ENCODE measurements at places on chromosomes 13 and 19.

- H3K36me3 ChIP-seq = no peaks in the 10 kb centered on the region
- H3K4me3 ChIP-seq = no peak overlapping the region
- no peak for DNase-seq
Measured at GRCh38 chr13:53015971-53016370, 12.6 kb upstream of the OLFM4 start.

GRCh38 chr13:50130123-50130946 is 115.1 kb downstream of the KCNRG start:
- peak overlapping the region; percentile 42 for H3K27ac ChIP-seq
- peaks cover 48% of the 10 kb centered on the region for H3K4me1 ChIP-seq
- peak; percentile 48 for DNase-seq
- no peaks in the 10 kb centered on the region for H3K36me3 ChIP-seq
- H3K27me3 ChIP-seq = peaks cover 70% of the 10 kb centered on the region
- H3K4me3 ChIP-seq = peak overlapping the region; percentile 34

- H3K4me1 ChIP-seq = no peaks in the 10 kb centered on the region
- peaks cover 26% of the 10 kb centered on the region for H3K36me3 ChIP-seq
- H3K27ac ChIP-seq = no peak overlapping the region
- H3K4me3 ChIP-seq = no peak overlapping the region
- H3K27me3 ChIP-seq = no peaks in the 10 kb centered on the region
- DNase-seq = no peak
Measured at GRCh38 chr19:40317338-40317737, 30.9 kb downstream of the C19orf47 start.

GRCh38 chr19:50387176-50387867 is 3.2 kb downstream of the POLD1 start:
- no peak overlapping the region for H3K4me3 ChIP-seq
- H3K4me1 ChIP-seq = peaks cover 15% of the 10 kb centered on the region
- no peaks in the 10 kb centered on the region for H3K36me3 ChIP-seq
- H3K27me3 ChIP-seq = no peaks in the 10 kb centered on the region
- H3K27ac ChIP-seq = no peak overlapping the region

DNA sequence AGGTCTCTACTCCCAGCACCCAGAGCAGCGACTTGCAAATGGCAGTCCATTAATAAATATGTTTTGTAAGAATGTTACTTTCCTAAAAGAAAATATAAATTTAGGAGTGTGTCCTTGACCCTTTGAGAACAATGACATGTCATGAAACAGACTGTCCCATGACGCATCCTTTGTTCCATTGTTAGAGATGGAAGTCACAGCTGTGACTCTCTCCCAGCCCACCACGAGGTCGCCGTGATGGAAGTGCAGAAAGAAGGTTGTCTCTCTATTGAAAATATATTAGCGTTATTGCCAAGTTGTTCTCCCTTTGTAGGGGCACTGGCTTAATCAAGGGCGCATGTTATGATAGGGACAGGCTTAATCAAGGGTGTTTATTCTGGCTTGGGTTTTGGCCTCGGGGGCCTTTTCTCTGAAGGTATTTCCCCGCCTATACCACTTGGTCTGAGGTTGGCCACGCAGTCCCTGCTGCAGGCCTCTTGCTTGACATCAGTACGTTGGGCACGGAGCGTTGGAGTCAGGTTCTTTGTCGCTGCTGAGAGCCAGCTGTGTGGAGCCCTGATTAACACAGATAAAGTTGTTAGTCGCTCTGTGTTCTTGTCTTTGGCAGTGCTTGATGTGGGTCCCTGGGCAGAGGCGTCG is 126.7 kb upstream of the ZNF536 start:
- no peaks in the 10 kb centered on the region for H3K4me1 ChIP-seq
- H3K27ac ChIP-seq = no peak overlapping the region
- no peaks in the 10 kb centered on the region for H3K36me3 ChIP-seq

- H3K4me1 ChIP-seq = peaks cover 55% of the 10 kb centered on the region
- no peak overlapping the region for H3K4me3 ChIP-seq
- peak; percentile 75 for DNase-seq
- peak overlapping the region; percentile 91 for H3K27ac ChIP-seq
- no peaks in the 10 kb centered on the region for H3K27me3 ChIP-seq
- H3K36me3 ChIP-seq = no peaks in the 10 kb centered on the region
Measured at GRCh38 chr19:11142528-11143171, 12.9 kb downstream of the SPC24 start.

GRCh38 chr13:96090240-96091101 is 564 bp downstream of the HS6ST3 start:
- no peak for DNase-seq
- H3K4me3 ChIP-seq = no peak overlapping the region
- H3K27me3 ChIP-seq = peaks cover 85% of the 10 kb centered on the region
- H3K27ac ChIP-seq = no peak overlapping the region
- H3K4me1 ChIP-seq = peaks cover 10% of the 10 kb centered on the region
- no peaks in the 10 kb centered on the region for H3K36me3 ChIP-seq

GRCh38 chr13:59468396-59468795 is 695.3 kb downstream of the DIAPH3 start:
- no peak overlapping the region for H3K27ac ChIP-seq
- no peaks in the 10 kb centered on the region for H3K36me3 ChIP-seq
- no peaks in the 10 kb centered on the region for H3K4me1 ChIP-seq
- no peak for DNase-seq

DNA sequence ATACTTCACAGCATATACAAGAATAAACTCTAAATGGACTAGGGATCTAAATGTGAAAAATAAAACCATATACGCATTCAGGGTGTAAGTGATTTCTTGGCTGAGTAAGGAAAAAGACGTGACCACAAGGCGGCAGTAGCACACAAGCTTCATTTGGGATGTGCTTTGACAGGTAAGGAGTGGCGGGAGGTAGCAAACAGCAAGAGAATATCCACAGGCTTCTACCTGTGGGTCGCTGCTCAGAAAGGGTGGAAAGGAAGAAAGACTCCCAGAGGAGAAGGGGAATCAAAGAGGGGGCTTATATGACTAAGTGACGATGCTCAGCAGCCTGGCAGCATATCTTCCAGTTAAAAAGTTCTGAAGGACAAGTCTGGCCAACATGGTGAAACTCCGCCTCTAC is 2.5 kb upstream of the ZNF121 start:
- H3K27me3 ChIP-seq = peaks cover 22% of the 10 kb centered on the region
- H3K4me1 ChIP-seq = peaks cover 7% of the 10 kb centered on the region
- DNase-seq = peak; percentile 85
- no peak overlapping the region for H3K4me3 ChIP-seq

GRCh38 chr13:98681049-98681448 is 71.4 kb downstream of the SLC15A1 start:
- H3K27me3 ChIP-seq = no peaks in the 10 kb centered on the region
- no peaks in the 10 kb centered on the region for H3K36me3 ChIP-seq
- no peak overlapping the region for H3K4me3 ChIP-seq
- H3K27ac ChIP-seq = no peak overlapping the region

DNA sequence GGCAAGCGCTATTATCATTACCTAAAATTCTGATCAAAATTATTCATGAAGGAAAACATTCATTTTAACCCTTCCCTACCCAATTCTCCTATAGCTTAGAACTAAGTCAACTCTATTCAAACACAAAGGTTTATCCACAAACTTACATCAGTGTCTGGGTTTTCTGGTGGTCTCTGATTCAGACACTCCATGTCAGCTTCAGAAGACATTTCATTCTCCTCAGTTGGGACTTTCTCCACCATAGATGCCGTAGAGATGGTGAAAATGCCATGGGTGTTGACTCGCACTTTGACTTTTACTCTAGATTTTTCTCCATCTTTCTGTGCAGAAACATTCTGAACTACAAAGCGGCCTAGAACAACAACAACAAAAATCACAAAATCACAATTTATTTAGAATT is 16.3 kb downstream of the HSPH1 start:
- no peaks in the 10 kb centered on the region for H3K36me3 ChIP-seq
- DNase-seq = no peak
- no peak overlapping the region for H3K27ac ChIP-seq
- no peak overlapping the region for H3K4me3 ChIP-seq
- no peaks in the 10 kb centered on the region for H3K4me1 ChIP-seq
- H3K27me3 ChIP-seq = no peaks in the 10 kb centered on the region

DNA sequence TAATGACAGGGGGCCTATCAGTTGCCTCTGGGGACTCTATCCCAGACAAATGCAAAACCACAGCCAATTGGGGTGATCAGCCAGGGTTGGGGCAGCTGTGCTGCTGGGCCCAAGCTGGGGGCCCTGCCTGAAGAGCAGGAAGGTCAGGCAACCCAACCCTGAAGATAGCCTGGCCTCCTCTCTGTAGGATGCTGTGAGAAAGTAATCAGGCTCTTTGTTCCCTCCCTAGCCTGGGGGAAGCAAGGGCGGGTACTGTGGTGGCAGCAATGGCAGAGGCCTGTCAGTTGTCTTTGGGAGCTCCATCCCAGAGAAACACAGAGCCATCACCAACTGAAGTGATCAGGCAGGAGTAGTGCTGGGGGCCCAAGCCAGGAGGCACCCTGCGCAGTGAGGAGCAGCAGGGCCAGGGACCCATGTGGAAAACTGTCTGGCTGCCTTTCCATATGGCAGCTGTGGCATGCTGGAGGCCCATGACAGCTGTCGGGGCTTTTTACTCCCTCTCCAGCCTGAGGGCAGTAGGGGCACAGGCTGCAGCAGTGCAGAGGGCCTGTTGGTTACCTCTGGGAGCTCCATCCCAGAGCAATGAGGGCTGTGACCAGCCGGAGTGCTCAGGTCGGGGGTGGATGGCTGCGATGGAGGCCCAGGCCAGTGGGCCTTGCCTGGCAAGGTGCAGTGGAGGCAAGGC is 73.6 kb upstream of the ATP12A start:
- no peaks in the 10 kb centered on the region for H3K27me3 ChIP-seq
- H3K27ac ChIP-seq = no peak overlapping the region
- H3K4me1 ChIP-seq = no peaks in the 10 kb centered on the region
- no peak for DNase-seq

GRCh38 chr13:23660249-23660648 is 90.0 kb downstream of the TNFRSF19 start:
- H3K36me3 ChIP-seq = no peaks in the 10 kb centered on the region
- H3K27ac ChIP-seq = no peak overlapping the region
- H3K27me3 ChIP-seq = no peaks in the 10 kb centered on the region
- DNase-seq = no peak
- H3K4me1 ChIP-seq = no peaks in the 10 kb centered on the region
- H3K4me3 ChIP-seq = no peak overlapping the region

- H3K27ac ChIP-seq = no peak overlapping the region
- no peaks in the 10 kb centered on the region for H3K27me3 ChIP-seq
- no peak overlapping the region for H3K4me3 ChIP-seq
- DNase-seq = no peak
- H3K4me1 ChIP-seq = no peaks in the 10 kb centered on the region
Measured at GRCh38 chr19:49331616-49332055, 3.6 kb upstream of the CD37 start.

GRCh38 chr13:112965573-112966115 is 3.4 kb upstream of the MCF2L start:
- H3K36me3 ChIP-seq = no peaks in the 10 kb centered on the region
- peaks cover 8% of the 10 kb centered on the region for H3K4me1 ChIP-seq
- no peak overlapping the region for H3K4me3 ChIP-seq
- peaks cover 22% of the 10 kb centered on the region for H3K27me3 ChIP-seq

DNA sequence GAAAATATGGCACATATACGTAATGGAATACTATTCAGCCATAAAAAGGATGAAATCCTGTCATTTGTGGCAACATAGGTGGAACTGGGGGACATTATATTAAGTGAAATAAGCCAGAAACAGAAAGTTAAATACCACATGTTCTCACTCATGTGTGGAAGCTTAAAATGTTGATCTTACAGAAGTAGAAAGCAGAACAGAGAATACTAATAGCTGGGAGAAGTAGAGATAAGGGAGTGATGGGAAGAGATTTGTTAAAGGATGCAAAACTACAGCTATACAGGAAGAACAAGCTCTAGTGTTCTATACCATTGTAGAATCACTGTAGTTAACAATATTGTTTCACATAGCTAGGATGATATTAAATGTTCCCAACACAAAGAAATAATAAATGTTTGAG is 68.1 kb downstream of the RUBCNL start:
- H3K4me3 ChIP-seq = no peak overlapping the region
- no peaks in the 10 kb centered on the region for H3K4me1 ChIP-seq
- H3K27ac ChIP-seq = no peak overlapping the region
- H3K36me3 ChIP-seq = no peaks in the 10 kb centered on the region
- H3K27me3 ChIP-seq = no peaks in the 10 kb centered on the region

Data from transverse colon (tissue), 4 donors.